ENCODE measurements at places on chromosomes 16 and 17.

DNA sequence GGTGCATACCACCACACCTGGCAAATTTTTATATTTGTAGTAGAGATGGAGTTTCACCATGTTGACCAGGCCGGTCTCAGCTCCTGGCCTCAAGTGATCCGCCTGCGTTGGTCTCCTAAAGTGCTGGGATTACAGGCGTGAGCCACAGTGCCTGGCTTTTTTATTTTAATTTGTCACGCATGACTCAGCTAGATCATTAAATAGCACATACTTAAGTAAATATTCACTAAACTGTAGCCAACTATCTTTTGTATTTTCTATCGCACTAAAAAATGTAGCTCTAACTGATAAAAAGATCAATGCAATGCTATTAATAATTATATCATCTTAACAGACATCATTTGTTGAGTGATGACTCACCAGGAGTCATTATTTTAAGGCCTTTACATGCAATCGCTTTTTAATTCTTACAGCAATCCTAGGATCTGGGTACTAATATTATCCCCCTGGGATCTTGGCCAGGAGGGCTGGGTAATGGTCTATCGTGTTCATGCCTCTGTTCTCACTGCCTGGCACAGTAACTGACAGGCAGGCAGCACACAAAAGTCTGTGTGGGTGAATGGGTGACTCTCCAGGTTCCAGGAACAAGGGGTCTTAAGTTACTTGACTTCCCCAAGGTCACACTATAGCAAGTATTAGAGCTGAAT is 693.5 kb upstream of the EEF2KMT start:
- no peak for DNase-seq

- no peak for DNase-seq
Measured at GRCh38 chr16:2216330-2216729, 1.7 kb upstream of the PGP start.

- DNase-seq, result no peak
Measured at GRCh38 chr17:81735264-81736102, 23.4 kb downstream of the SLC25A10 start.

DNA sequence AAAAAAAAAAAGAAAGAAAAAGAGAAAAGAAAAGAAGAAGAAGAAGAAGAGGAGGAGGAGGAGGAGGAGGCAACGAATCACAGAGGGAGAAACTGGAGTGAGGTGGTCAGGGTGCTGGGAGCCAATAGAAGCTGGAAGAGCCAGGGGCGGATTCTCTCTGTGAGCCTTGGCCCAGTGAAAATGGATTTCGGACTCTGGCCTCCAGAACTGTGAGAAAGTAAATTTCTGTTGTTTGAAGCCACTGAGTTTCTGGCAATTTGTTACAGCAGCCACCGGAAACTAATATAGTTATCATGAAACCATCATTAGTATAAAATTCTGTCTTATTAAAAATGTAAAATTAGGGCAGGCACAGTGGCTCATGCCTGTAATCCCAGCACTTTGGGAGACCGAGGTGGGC is 27.7 kb upstream of the WFIKKN2 start:
- no peak for DNase-seq

DNA sequence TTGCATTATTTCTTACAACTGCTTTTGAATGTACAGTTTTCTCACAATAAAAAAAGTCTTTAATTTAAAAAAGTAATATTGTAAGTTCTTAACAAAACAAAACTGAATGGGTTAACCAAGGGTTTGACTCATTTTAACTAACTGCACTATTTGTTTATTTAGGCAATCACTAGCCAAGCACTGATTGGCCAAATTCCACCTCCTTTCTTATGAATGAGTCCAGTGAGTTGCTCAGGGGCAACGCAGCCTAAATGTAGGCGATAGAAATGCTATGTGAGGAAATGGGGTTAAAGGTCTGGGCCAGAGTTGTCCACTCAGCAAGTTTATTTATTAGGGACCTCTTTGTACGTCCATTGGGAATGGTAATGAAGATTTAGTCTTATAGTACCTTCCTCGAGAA is 89.6 kb upstream of the MAF start:
- DNase-seq, result no peak

DNA sequence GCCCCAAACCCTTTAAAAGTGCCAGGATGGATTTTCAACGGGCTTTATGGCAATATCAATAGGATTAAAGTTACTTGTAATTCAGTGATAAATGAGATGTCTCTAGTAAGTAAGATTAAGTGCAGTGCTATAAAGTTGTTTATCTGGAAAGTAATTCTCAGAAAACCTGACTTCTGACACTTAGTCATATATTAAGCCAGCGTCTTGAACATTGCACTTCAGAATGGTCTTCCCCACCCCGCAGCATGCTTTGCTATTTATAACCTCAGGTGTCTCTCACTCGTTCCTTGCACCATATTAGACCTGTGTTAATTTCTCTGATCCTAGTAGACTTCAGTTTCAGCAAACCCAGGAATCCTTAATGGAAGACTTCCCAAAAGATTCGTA is 2.1 kb upstream of the MAF start:
- no peak for DNase-seq

DNA sequence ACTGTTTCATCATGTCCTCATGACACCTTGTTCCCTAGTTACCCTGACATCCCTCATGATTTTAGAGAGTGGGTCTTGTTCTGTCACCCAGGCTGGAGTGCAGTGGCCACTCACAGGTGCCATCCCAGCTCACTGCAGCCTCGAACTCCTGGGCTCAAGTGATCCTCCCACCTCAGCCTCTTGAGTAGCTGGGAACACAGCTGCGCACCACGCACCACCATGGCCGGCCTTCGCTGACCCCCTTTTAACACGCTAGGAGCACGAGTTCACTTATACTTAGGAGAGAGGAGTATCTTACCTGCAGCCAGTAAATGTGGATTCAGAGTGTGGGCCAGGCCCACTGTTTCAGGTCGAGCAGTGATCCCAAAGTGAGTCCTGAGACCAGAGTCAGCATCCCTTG is 21.4 kb downstream of the NT5M start:
- no peak for DNase-seq

GRCh38 chr17:21361020-21361809 is 14.9 kb upstream of the KCNJ12 start:
- DNase-seq, result no peak

- DNase-seq, result no peak
Measured at GRCh38 chr16:30755955-30756780, 5.7 kb downstream of the CFAP119 start.

DNA sequence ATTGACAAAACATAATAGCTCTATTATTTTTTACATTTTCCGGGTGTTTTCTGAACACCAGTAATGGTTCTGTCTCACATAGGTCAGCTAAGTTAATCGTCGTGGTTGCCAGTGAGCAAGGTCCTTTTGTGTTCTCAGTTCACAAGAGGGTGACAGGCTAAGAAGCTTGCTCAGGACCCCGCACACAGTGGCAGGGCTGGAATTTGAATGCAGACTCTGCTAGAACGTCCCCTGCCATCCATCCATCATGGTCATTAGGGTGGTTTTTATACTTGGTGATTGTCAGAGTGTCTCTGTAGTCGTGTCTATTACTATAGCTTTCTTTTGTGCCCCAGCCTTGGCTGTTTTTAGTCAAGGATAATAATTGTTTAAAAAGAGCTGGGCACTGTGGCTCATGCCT is 176.2 kb downstream of the SNX29 start:
- no peak for DNase-seq

GRCh38 chr16:87077750-87078127 is 239.5 kb downstream of the C16orf95 start:
- no peak for DNase-seq

GRCh38 chr17:69609473-69610305 is 195.2 kb downstream of the MAP2K6 start:
- DNase-seq, result no peak

GRCh38 chr17:40551879-40552768 is 13.1 kb downstream of the CCR7 start:
- no peak for DNase-seq

- no peak for DNase-seq
Measured at GRCh38 chr17:8611619-8612298, 18.8 kb downstream of the MYH10 start.

DNA sequence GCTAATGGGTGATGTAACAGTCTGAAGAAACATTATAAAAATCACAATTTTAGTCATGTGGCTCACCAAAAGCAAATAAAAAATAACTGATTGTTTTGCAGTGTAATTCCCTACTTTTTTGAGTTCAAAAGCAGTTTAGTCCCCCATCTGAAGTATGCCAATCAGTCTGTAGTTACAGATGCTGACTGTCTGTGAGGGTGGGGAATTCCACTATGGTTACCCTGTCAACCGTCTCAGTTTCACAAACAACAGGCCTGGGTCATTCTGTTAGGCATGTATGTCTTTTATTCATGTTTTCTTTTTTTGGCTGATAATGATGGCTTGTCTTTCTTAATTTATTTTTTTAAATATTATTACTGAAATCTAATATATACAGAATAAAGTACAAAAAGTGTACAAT is 69.3 kb downstream of the STXBP4 start:
- no peak for DNase-seq

GRCh38 chr16:31880322-31880979 is 6.8 kb downstream of the ZNF267 start:
- DNase-seq, result no peak

- DNase-seq, result no peak
Measured at GRCh38 chr16:66918803-66919568, at the start of gene CDH16. Gene CDH16, minus strand, starts transcription at chr16:66918885. Its CDS starts 820 bp downstream, at chr16:66918065.
